Left lobe of liver (tissue), 2 donors: ENCODE measurements at places on chromosomes 13 and 19. TPM values are rescaled to one million over a fixed set of nuclear protein-coding genes. Genes with fewer than 3 reads are reported as not detected.

Gene VSIG10L
- 1.8 TPM for total RNA-seq

GRCh38 chr13:109584844-109585361, 201.5 kb downstream of the IRS2 start:
- DNase-seq = no peak

DNA sequence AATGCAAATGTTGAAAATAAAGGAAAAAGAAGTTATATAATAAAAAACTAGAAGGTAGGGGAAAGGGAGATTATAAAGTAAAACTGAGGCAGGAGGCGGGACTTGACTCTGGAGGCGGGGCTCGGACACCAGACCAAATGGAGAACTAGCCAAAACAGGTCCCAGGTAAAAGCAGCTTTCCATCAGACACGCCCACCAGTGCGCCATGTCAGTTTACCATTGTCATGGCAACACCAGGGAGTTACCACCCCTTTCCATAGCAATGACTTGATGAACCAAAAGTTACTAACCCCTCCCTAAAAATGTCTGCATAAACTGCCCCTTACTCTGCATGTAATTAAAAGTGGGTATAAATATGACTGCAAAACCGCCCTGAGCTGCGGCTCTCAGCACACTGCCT, 70.9 kb downstream of the PEPD start:
- DNase-seq = no peak

Gene CRX
- total RNA-seq = not detected

GRCh38 chr13:89786531-89786930, 1561.0 kb upstream of the MIR17HG start:
- DNase-seq = no peak
